Hair follicular keratinocyte (primary cell): ENCODE measurements at places on chromosomes 3 and 15. TPM values are rescaled to one million over a fixed set of nuclear protein-coding genes. Genes with fewer than 3 reads are reported as not detected.

VGLL4 gene
- 23.9 and 36.3 TPM in 2 replicates for total RNA-seq

GALNT15 gene
- total RNA-seq, result 0.57 TPM in 1 of 2 replicates, not detected in the other

ASB14 gene
- total RNA-seq, result not detected in 2 replicates

C2CD4B gene
- not detected in 2 replicates for total RNA-seq

TRH gene
- total RNA-seq, result not detected in 2 replicates

SPINT1 gene
- total RNA-seq, result 210 and 272 TPM in 2 replicates

XCR1 gene
- total RNA-seq, result not detected in 2 replicates

TM4SF18 gene
- total RNA-seq, result 0.46 TPM in 1 of 2 replicates, not detected in the other

KBTBD13 gene
- total RNA-seq, result not detected in 2 replicates

MST1R gene
- 17.8 and 21.9 TPM in 2 replicates for total RNA-seq

FES gene
- total RNA-seq, result 1.9 and 2.1 TPM in 2 replicates

SLC28A1 gene
- not detected in 2 replicates for total RNA-seq

FBXL2 gene
- 12.8 and 19.5 TPM in 2 replicates for total RNA-seq

INSYN1 gene
- 0.08 and 0.42 TPM in 2 replicates for total RNA-seq

CACNA1D gene
- not detected in 2 replicates for total RNA-seq

TMC3 gene
- not detected in 2 replicates for total RNA-seq

TTLL13 gene
- 0.08 and 0.11 TPM in 2 replicates for total RNA-seq

IL5RA gene
- not detected in 2 replicates for total RNA-seq

TLR9 gene
- not detected in 2 replicates for total RNA-seq

PLCB2 gene
- 1.3 and 1.6 TPM in 2 replicates for total RNA-seq

RTP1 gene
- total RNA-seq, result not detected in 2 replicates

GP9 gene
- not detected in 2 replicates for total RNA-seq

TMEM212 gene
- not detected in 2 replicates for total RNA-seq

SLC24A5 gene
- not detected in 2 replicates for total RNA-seq
